ENCODE measurements at places on chromosomes 16 and 17. TPM values are rescaled to one million over a fixed set of nuclear protein-coding genes. Genes with fewer than 3 reads are reported as not detected.

- DNase-seq, result no peak
- H3K4me3 ChIP-seq, result no peak overlapping the region
- H3K36me3 ChIP-seq, result peaks cover 5% of the 10 kb centered on the region
- no peak overlapping the region for H3K27ac ChIP-seq
Measured at GRCh38 chr17:12088035-12088434, 67.4 kb downstream of the MAP2K4 start.

The IL17C gene
- 1.2 TPM for total RNA-seq

The HAS3 gene
- total RNA-seq, result 3.0 TPM

GRCh38 chr17:61303817-61304096, 95.9 kb upstream of the TBX2 start:
- DNase-seq, result no peak
- H3K27me3 ChIP-seq, result no peaks in the 10 kb centered on the region
- H3K4me1 ChIP-seq, result no peaks in the 10 kb centered on the region
- H3K27ac ChIP-seq, result no peak overlapping the region

The CRISPLD2 gene
- total RNA-seq, result 0.54 TPM

DNA sequence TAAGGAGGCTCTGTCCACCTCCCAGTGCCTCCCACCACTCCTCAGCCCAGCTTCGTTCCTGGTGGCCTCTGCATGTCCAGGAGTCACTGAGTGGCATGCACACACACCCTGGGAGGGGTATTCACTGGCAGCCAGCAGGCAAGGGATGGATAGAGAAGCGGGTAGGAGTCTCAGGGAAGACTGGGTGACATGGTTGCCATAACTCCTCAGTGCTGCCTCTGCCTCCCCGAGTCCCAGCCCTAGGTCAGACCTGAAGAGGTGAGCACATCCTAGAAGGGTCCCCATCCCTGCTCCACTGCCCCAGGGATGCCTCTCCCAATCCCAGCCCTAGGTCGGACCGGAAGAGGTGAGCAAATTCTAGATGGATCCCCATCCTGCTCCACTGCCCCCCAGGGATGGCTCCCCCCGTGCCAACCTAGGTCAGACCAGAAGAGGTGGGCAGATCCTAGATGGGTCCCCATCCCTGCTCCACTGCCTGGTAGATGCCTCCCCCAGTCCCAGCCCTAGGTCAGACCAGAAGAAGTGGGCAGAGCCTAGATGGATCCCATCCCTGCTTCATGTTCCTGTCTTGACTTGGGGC, 197.0 kb downstream of the IRF8 start:
- no peaks in the 10 kb centered on the region for H3K27me3 ChIP-seq
- H3K27ac ChIP-seq, result no peak overlapping the region
- H3K4me3 ChIP-seq, result no peak overlapping the region
- no peak for DNase-seq
- no peaks in the 10 kb centered on the region for H3K4me1 ChIP-seq
- H3K36me3 ChIP-seq, result no peaks in the 10 kb centered on the region

The PAGR1 gene
- total RNA-seq, result 15.6 TPM

DNA sequence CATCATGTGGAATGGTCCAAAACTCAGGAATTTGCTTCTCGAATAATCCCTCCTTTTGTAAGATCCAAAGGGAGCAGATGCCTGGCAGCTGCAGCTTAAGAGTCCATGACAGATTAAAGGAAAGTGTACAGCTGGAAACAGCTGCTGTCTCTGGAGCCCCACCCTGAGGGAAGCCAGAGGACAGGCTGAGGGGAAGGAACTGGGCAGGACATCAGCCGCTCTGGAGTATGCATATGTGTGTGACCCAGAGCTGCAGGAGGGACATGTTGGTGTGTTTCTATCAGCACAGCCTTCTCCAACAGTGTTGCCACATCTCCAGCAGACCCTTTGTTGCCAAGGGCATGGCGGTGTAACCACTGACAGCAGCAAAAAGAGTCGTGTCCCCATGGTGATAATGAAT, 46.2 kb downstream of the CYB561 start:
- no peak overlapping the region for H3K4me3 ChIP-seq
- H3K27ac ChIP-seq, result no peak overlapping the region
- no peaks in the 10 kb centered on the region for H3K27me3 ChIP-seq
- H3K4me1 ChIP-seq, result no peaks in the 10 kb centered on the region

- no peak for DNase-seq
- no peak overlapping the region for H3K4me3 ChIP-seq
- H3K4me1 ChIP-seq, result no peaks in the 10 kb centered on the region
- no peak overlapping the region for H3K27ac ChIP-seq
- H3K27me3 ChIP-seq, result no peaks in the 10 kb centered on the region
- H3K36me3 ChIP-seq, result no peaks in the 10 kb centered on the region
Measured at GRCh38 chr17:47295037-47295873, 28.5 kb upstream of the EFCAB13 start.

DNA sequence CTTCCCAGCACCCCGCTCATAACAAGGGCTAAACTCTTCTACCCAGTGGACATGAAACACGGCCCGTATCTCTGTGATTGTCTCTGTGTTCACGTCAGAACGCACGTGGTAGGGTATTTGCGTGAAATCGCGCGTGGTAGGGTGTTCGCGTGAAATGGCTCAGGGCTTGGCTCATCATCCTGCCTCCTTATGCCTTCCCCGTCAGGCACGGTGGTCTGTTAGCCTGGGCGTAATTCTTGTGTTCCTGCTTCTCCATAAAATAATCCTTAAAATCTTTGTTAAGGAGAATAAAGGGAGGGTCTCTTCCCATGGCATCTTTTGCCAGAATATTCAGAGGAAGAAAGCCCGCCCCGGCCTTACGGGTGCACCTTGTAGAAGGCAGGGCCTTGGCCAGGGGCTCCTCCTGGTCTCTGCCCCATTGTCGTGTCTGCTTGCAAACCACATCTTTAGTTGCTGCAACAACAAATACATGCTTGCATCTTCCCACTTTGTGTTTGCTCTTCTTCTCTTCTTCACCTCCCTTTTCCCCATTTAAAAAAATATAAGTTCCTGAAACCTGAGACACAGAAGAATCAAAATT, 116.7 kb upstream of the CHMP6 start:
- H3K36me3 ChIP-seq, result no peaks in the 10 kb centered on the region
- no peaks in the 10 kb centered on the region for H3K27me3 ChIP-seq
- peaks cover 42% of the 10 kb centered on the region for H3K4me1 ChIP-seq
- DNase-seq, result no peak

- no peaks in the 10 kb centered on the region for H3K27me3 ChIP-seq
- H3K36me3 ChIP-seq, result no peaks in the 10 kb centered on the region
- no peak overlapping the region for H3K4me3 ChIP-seq
- no peaks in the 10 kb centered on the region for H3K4me1 ChIP-seq
- no peak for DNase-seq
- no peak overlapping the region for H3K27ac ChIP-seq
Measured at GRCh38 chr16:55488306-55488705, 9.3 kb downstream of the MMP2 start.

The CLEC10A gene
- not detected for total RNA-seq

- no peak overlapping the region for H3K4me3 ChIP-seq
- H3K27ac ChIP-seq, result no peak overlapping the region
- H3K36me3 ChIP-seq, result no peaks in the 10 kb centered on the region
- H3K4me1 ChIP-seq, result no peaks in the 10 kb centered on the region
Measured at GRCh38 chr17:72514891-72515290, 394.1 kb downstream of the SOX9 start.

DNA sequence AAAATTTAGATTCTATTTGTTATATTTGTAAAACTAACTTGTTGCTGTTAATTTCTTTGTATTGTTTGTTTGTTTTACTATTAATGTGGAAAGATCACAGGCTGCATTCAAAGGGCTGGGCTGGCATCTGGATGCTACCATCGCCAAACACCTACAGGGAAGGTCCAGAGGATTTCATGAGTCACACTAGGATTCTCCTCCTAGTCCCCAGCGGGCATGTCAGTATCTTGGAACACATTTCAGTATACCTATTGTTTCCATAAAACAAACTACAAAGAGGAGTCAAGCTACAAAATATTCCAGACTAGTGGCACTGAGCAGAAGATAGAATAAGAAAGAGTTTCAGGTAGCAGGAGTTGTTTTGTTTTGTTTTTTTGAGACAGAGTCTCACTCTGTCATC, 55.3 kb downstream of the NOG start:
- H3K36me3 ChIP-seq, result no peaks in the 10 kb centered on the region
- H3K27me3 ChIP-seq, result peaks cover 3% of the 10 kb centered on the region

The RAP1GAP2 gene
- 87.6 TPM for total RNA-seq

The SNX11 gene
- total RNA-seq, result 15.8 TPM

- H3K4me3 ChIP-seq, result no peak overlapping the region
- H3K36me3 ChIP-seq, result no peaks in the 10 kb centered on the region
- peaks cover 6% of the 10 kb centered on the region for H3K4me1 ChIP-seq
- no peak for DNase-seq
- H3K27me3 ChIP-seq, result peaks cover 4% of the 10 kb centered on the region
Measured at GRCh38 chr17:35740997-35741931, 9.8 kb downstream of the RASL10B start.

DNA sequence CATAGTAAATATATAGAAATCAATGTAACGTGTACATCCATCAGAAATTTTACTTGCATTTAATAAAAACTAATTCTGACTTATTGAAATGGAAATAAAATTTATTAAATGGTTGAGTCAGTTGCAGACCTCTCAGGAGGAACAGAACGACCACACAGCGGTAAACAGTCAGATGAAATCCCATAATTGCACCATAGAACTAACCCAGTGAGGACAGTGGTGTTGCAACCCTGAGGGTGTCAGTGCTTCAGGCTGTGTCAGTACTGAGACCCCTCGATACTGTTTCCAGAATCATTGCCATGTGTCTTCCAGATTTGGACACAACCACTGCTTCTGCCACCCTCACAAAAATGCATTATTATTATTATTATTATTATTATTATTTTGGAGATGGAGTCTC, 29.0 kb upstream of the SSTR2 start:
- no peak overlapping the region for H3K27ac ChIP-seq
- no peaks in the 10 kb centered on the region for H3K27me3 ChIP-seq
- H3K4me3 ChIP-seq, result no peak overlapping the region
- no peaks in the 10 kb centered on the region for H3K4me1 ChIP-seq
